ENCODE measurements at places on chromosomes 16 and 17.

DNA sequence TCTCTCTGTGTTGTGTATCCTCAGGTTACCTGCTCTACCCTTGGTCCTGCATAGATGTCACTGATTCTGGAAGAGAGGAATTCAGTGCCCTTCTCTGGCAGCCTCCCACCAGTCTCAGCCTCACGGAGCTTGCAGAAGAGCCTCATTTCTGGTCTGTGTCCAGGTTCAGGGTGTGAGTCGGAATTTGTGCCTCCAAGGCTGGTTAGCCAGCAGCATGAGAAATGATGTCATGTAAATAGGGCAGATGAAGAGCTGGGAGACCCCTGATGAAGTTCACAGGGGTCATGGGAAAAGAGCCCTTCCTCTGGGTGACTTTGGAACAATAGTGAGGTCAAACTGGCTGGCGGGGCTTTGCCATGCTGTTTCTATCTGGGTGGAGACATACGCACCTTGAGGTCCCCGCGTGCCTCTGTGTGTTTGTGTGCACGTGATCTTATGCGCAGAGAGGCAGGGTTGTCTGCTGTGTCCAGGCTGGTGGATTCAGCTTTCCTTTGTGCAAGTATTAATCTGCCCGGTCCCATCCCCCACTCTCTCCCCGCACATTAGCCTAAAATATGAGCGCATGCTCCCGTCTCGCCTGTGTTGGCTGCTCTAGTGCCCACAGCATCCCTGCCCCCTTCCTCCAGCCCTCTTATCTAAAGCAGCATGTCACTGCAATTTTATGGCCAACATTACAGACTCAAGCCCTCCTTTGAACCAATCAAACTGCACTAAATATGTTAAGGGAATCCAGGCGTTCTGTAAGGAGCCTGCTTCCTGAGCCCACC, 256.3 kb upstream of the ZFHX3 start:
- H3K27ac ChIP-seq: no peak overlapping the region
- no peaks in the 10 kb centered on the region for H3K4me1 ChIP-seq
- no peaks in the 10 kb centered on the region for H3K36me3 ChIP-seq
- no peak overlapping the region for H3K4me3 ChIP-seq

GRCh38 chr17:13135506-13135905, 117.7 kb upstream of the ELAC2 start:
- no peak for DNase-seq
- no peaks in the 10 kb centered on the region for H3K36me3 ChIP-seq
- H3K4me1 ChIP-seq: no peaks in the 10 kb centered on the region
- H3K4me3 ChIP-seq: no peak overlapping the region

DNA sequence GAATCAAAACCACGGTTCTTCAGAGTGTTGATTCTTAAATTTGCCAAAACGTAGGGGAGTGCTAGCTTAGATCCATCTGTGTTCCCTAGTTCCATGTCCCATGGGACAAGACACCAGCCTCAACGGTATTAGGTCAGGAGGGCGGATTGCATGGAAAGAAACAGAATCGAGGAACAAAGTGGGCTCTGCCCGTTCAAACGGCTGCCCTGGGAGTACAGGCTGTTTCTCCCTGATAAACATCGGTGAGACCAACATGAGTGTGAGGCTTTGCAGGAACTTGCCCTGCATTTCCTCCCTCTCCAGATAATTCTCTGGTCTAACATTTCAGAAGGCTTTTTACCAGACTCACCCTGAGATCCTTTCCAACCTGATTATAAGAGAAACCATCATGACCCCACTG, 82.2 kb downstream of the MRM3 start:
- DNase-seq: no peak
- H3K4me1 ChIP-seq: peaks cover 6% of the 10 kb centered on the region
- no peak overlapping the region for H3K27ac ChIP-seq

- no peak overlapping the region for H3K27ac ChIP-seq
- DNase-seq: peak; percentile 65
- H3K4me1 ChIP-seq: no peaks in the 10 kb centered on the region
- H3K4me3 ChIP-seq: no peak overlapping the region
- peaks cover 19% of the 10 kb centered on the region for H3K27me3 ChIP-seq
- H3K36me3 ChIP-seq: no peaks in the 10 kb centered on the region
These were observed 75.8 kb upstream of the MED13 start for GRCh38 chr17:62140836-62141235.

DNA sequence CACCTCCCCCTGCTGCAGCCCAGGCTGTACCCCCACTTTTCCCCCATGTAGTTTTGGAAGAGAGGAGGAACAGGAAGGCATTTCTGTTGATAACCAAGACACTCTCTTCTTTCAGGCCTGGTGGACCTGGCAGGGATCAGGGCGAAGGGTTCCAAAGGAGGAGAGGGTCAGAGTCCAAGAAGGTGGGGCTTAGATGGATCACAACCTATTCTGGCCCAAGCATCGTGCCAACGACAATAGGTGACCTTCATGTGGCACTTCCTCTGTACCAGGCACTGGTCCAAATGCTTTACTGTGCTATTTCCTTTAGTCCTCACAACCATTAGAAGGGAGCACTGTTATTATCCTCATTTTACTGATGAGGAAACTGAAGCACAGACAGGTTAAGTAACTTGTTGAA, 84.3 kb downstream of the TMEM132E start:
- no peak overlapping the region for H3K4me3 ChIP-seq
- no peak overlapping the region for H3K27ac ChIP-seq
- peaks cover 24% of the 10 kb centered on the region for H3K27me3 ChIP-seq
- DNase-seq: no peak
- H3K4me1 ChIP-seq: no peaks in the 10 kb centered on the region
